ENCODE measurements at places on chromosomes 7 and 10. TPM values are rescaled to one million over a fixed set of nuclear protein-coding genes. Genes with fewer than 3 reads are reported as not detected.

Gene FGFBP3
- polyA plus RNA-seq: not detected

Gene SRRM3
- polyA plus RNA-seq: 1.2 TPM

Gene KIF11
- polyA plus RNA-seq: 17.4 TPM

Gene PVRIG
- 9.5 TPM for polyA plus RNA-seq

Gene ERCC6
- 12.2 TPM for polyA plus RNA-seq

Gene TFR2
- polyA plus RNA-seq: 0.82 TPM

Gene MOGAT3
- polyA plus RNA-seq: 31.6 TPM

DNA sequence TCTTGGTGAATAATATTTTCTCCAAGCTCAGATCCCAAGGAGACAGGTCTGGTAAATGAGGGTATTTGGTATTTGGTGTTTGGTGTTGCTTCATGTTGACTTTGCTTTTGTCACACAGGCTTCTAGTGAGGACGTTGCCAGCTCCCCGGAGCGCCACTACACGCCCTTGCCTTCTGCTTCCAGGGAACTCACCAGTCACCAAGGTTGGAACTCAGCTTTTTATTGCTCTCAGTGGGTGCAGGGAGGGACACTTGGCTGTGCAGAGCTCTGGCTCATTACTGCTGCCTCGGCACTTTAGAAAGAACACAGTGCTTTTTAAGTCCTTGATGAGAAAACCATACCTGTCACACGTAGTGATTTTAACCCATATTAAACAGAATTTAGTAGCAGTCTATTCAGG lies 892.9 kb downstream of the LRMDA start:
- no peak for DNase-seq

DNA sequence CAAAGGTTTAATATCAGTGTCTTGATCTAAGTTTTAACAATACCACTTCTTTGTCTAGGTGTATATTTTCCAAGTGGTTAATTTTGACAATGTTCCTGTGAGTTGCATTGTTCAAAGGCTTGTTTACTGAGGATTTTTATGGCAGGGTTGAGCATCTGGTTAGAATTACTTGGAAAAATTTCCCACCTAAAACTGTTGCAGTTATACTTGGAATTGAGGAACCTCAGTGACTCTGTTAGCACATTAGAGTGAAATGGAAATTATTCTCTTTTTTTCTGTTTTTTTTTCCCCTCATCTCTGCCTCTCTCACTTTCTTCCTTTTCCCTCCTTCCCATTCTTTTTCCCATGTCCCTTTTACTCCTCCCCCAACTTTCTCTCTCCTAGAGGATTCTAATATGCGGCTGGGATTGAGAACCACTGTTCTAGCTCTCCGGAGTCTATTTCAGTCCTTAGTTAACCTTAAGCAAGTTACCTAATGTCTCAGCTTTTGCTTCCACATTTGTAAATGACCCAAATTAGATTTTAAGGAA lies 107.0 kb downstream of the PODXL start:
- no peak for DNase-seq

- no peak for DNase-seq
Measured at GRCh38 chr7:124908259-124908658, 21.4 kb downstream of the POT1 start.

- DNase-seq: no peak
Measured at GRCh38 chr10:95229724-95230627, 35.9 kb downstream of the ACSM6 start.

GRCh38 chr7:101740981-101741725 lies 76.3 kb upstream of the CUX1 start:
- no peak for DNase-seq

DNA sequence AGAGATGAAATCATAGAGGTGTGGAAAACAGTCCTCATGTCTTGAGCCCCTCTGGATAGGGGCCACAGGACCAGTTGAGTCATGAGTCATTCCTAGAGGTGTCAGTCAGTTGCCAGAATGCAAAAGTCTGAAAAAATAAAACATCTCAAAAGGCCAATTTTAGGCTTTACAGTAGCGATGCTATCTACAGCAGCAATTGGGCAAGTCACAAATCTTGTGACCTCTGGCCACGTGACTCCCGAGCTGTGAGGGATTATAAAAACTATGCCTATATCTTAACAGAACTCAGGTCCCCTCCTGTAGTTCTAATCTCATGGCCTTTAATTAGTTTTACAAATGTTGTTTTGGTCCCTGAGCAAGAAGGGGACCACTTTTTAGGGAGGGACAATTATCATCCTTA lies 15.6 kb upstream of the TAS2R41 start:
- DNase-seq: no peak

DNA sequence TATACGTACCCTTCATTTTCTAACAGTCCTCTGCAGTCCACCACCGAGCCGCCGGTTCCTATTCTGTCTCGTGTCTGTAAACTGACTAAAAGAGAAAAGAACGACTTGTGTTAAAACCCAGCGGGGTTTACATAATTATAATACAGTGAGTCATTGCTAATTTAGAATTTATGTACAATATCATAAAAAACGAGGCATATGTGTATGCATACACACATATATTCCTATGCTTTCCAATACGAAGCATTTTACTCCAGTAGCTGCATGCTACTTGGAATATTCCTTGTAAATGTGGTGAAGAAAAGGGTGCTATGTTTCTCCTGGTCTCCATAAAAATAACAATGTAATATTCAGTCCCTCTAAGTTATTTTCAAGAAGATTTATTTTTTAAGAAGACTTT lies 89.1 kb downstream of the SMURF1 start:
- no peak for DNase-seq

GRCh38 chr7:93430917-93431588 lies 143.5 kb downstream of the CALCR start:
- DNase-seq: no peak

DNA sequence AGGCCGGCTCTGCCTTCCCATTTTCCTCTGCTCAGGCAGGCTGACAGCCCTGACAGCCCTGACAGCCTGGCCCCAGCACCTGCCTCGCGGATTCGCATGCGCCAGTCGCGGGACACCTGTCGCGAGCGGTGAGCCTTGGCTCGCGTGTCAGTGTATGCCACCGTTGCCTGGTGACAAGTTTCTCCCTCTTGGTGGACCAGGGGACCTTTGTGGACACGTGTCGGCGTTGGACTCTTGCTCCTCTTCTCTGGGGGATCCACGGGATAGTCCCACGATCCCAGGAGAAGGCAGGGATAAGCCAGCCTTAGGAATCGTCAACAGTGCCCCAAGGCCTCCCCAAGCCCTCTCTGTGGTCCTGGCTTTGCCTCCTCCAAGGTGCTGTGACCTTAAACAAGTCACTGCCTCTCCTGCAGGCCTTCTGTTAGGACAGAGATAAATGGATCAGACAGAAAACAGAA lies 18.1 kb upstream of the ZNF273 start:
- no peak for DNase-seq

- DNase-seq: no peak
Measured at GRCh38 chr7:143979359-143979758, 20.8 kb upstream of the OR6B1 start.

DNA sequence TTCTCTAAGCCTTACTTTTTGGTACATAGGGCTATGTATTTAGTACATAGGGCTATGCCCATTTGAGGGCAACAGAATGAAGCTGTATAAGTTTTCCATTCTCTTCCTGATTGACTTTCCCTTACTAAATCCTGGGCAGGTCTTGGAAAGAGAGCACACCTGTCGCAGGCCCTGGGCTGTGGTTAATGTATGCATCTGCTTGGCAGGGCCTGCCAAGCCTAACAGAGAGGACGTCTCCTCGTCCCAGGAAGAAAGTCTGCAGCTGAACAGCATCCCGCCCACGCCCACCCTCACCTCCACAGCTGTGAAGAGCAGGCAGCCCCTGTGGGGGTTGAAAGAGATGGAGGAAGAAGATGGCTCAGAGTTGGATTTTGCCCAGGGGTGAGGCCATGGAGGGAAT lies 8.9 kb upstream of the PVRIG start:
- DNase-seq: no peak

GRCh38 chr10:76766682-76767081 lies 870.9 kb downstream of the KCNMA1 start:
- DNase-seq: no peak

GRCh38 chr10:133157662-133158436 lies 2.2 kb upstream of the KNDC1 start:
- DNase-seq: no peak

DNA sequence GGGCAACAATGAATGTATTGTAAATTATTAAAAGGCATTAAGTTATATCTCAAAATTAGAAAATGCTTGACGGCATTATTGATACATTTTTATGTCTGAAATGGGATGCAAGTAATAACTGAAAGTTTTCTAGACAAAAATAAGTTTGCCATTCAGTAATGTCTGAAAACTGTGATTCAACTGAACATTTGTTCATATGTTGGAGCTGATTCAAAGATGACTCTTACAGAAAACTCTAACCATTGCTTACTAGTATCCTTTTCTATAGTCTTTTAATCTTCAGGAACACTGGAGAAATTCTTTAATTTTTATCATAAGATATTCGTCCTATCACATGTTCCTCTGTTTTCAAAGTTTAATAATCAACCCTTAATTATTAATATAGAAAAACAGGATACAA lies 71.1 kb upstream of the TFEC start:
- no peak for DNase-seq

GRCh38 chr10:122373108-122373507 lies 1.4 kb upstream of the PLEKHA1 start:
- DNase-seq: no peak

GRCh38 chr10:113589201-113589770 lies 36.4 kb downstream of the HABP2 start:
- DNase-seq: no peak

GRCh38 chr7:137074391-137075030 lies 206.1 kb downstream of the CHRM2 start:
- no peak for DNase-seq

DNA sequence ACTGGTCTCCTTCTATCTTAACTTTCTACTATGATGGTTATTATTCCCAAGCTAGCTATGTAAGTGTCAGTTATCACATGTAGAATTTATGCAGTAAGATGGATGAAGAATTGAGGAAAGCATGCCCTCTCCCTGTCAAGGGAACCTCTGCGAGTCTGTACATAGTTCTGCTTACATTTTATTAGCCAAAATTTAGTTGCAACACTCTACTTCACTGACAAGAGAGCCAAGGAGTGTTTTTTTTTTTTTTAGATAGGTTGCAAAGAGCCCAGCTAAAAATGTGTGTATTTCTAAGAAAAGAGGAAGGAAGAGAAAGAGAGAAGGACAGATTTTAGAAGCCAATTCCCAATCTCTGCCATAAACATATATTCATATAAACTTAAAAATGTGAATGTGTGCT lies 357.7 kb upstream of the LRRN3 start:
- no peak for DNase-seq

- DNase-seq: no peak
Measured at GRCh38 chr10:68202960-68203353, 29.0 kb downstream of the ATOH7 start.

DNA sequence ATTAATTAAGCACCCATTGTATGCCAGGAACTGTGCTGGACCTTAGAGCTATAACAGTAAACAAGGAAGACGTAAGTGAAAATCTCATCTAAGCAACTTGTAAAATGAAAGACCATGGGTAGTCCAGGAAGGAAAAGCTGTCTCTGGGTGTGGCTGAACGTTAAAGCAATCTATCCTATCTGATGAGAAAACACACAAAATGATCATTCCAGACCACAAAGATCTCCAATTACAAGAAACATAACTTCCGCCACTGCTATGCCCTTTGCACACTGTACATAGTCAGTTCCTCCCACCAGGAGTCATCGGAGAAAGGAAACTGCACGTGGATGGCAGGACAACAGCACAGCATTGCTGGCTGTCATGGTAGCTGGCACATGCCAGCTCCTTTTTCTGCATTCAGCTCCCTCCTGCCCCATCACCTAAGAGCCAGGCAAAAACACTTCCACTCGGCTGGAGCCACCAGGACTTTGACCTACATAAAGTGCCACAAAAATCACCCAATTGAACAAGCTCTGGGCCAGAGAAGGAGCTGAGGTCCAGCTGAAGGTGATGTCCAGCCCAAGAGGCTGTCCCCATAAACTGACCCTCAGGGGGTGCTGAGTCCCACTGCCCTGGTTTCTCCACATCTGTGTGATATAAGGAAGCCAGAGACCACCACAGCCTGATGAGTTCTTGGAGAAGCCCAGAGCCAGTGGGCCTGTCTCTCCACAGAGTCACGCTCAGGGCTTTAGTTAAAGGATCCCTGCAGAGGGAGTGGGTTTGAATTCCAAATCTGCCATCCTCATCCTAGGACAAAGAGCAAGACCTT lies 56.4 kb downstream of the STEAP1B start:
- no peak for DNase-seq

DNA sequence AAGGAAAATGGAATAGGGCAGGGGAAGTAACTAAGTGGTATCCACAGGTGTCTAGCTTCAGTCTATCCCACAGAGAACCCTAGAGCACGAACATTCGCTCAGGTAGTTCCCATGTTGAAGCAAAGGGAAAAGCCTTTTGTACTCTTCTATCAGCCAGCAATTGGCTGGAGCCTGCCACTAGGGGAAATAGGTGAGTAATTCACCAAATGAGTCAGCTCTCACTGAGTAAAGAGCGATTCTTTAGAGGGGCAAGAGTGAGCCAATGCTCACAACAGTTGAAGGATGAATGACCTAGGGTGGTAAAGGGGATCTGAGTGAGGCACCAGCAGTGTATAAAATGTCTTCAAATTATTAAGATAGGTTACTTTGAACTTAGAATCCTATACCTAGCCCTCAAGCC lies 94.1 kb upstream of the ZNF800 start:
- no peak for DNase-seq

DNA sequence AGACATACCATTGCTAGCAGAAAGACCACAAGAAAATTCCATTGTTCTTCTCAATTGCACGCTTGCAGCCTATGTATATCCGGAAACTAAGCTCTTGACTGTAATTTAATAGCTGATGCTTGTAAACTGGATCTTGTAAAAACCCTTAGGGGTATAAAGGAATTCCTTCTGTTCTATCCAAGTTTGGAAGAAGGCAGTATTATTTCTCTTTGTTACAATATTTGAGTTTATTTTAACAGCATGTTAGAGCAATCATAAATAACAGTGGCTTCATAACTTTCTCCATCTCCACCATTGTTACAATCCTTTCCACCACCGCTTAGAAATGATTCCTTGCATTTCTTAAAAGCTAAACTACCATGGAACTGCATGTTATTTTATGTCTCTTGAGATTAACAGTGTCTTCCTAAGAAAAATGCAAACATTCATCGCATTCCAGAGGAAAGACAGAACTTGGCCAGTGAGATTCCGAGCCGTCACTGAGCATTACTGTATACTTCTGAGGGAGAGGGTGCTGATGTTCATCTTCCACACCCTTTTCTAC lies 92.5 kb downstream of the TRIL start:
- peak; percentile 51 for DNase-seq
